ENCODE measurements at places on chromosomes 13 and 19. TPM values are rescaled to one million over a fixed set of nuclear protein-coding genes. Genes with fewer than 3 reads are reported as not detected.

The NCR1 gene
- total RNA-seq = not detected

The SHANK1 gene
- 1.1 TPM for total RNA-seq

The ATP7B gene
- total RNA-seq = 5.0 TPM

The NCAN gene
- not detected for total RNA-seq

The CASP14 gene
- total RNA-seq = not detected

The C19orf38 gene
- 2.1 TPM for total RNA-seq

The YIF1B gene
- total RNA-seq = 12.5 TPM

The TLE6 gene
- total RNA-seq = 0.99 TPM

The ZNF540 gene
- 7.7 TPM for total RNA-seq

The GPX4 gene
- 433 TPM for total RNA-seq

The MYO1F gene
- total RNA-seq = 10.2 TPM

The C1QTNF9 gene
- 0.82 TPM for total RNA-seq

The DCT gene
- total RNA-seq = 0.41 TPM

The CGB5 gene
- total RNA-seq = not detected

The PCDH17 gene
- total RNA-seq = 2.8 TPM

The ZNF506 gene
- total RNA-seq = 21.9 TPM

The ZNF667 gene
- 6.9 TPM for total RNA-seq

The LILRA1 gene
- 2.3 TPM for total RNA-seq

The IRF2BP1 gene
- total RNA-seq = 18.2 TPM

The SIAH3 gene
- not detected for total RNA-seq

The PSG4 gene
- total RNA-seq = not detected

The MEDAG gene
- 14.3 TPM for total RNA-seq

The PTPRS gene
- 211 TPM for total RNA-seq

The COG6 gene
- total RNA-seq = 19.7 TPM

The ZC3H13 gene
- 30.9 TPM for total RNA-seq
